ENCODE measurements at places on chromosomes 3 and 15.

DNA sequence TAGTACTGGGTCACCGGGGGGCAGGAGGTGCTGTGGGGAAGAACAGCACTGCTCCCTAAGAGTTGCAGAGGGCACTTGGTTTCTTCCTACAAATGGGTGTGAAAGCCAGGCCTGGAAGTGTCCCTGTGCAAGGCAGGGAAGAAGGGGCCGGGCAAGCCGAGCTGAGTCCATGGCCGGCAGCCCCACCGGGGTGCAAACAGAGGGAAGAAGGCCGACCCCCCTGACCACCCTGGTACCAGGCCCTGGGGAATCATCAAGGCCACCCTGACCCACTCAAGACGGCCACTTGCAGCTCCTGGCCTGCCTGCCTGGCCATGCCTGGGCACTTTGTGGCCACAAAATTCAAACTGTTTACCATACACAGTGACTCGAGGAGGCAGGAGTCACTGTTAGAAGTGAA lies 8.7 kb upstream of the DNAJB8 start:
- DNase-seq, result no peak

- DNase-seq, result no peak
These were observed 91.1 kb upstream of the MRPS22 start for GRCh38 chr3:139252719-139253118.

DNA sequence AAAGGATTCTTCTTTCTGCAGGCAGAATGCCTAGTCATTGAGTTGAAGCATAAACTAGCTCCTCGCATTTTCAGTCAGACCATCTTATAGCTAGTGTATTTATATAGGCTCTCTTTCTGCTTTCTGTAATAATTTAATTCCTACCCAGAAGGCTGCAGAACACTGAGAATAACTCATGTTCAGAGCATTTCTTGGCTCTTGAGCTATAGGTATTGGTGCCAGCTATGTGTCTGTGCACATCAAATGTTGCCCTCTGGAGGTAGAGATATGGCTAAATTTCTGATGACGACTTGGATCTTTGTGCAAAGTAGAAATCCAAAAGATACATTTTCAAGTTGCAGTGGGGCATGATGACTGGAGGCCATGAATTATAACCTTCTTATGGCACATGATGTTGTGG lies 336.2 kb upstream of the TPM1 start:
- no peak for DNase-seq

DNA sequence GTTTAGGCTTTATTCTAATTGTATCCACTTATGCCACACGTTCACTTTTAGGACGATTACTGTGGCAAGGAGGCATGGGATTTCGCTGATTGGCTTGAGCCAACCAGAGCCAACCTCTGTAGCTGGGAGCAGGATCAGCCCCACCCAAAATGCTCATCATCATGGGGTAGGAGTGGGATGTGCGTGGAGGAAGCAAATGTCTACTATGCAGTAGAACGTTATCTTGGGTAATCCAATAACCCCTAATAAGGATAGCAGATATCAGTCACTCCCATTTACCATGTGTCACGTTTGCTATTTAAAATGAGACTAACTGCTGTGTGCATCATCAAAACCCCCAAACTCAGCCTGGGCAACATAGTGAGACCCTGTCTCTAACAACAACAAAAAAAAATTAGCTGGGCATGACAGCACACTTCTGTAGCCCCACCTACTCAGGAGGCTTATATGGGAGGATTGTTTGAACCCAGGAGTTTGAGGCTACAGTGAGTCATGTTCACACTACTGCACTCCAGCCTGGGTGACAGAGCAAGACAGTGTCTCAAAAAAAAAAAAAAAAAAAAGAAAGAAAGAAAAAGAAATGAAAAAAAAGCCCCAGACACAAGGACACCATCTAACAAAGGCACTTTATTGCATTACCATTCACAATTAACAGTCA lies 17.8 kb upstream of the ITGB5 start:
- DNase-seq, result no peak

GRCh38 chr15:68594533-68595259 lies 15.9 kb downstream of the CORO2B start:
- no peak for DNase-seq

DNA sequence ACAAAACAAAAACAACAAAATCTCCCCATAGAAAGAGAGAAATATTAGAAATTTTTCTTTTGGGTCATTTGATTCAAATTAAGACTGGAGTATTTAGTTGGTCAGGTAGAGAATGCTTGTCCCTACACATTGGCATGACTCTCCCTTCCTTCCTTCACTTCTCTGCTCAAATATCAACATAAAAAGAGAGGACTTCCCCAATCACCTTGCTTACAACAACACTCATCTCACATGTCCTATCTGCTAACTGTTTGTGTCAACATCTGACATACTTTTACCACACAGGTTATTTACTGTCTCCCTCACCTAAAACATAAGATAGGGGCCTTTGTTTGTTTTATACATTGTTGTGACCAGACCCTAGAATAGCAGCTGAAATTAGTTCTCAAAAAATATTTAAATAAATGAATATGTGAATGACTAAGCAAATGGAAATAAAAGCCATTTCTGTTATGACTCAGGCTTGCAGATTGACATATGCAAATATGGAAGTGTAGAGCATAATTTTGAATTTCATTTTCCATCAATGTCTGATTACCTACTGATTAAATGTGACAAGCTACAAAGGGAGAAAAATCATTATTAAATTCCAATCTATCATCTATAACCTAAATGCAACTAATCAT lies 304.8 kb downstream of the CTNNB1 start:
- no peak for DNase-seq

- DNase-seq, result no peak
These were observed 9.1 kb downstream of the VPS8 start for GRCh38 chr3:184821034-184821433.

DNA sequence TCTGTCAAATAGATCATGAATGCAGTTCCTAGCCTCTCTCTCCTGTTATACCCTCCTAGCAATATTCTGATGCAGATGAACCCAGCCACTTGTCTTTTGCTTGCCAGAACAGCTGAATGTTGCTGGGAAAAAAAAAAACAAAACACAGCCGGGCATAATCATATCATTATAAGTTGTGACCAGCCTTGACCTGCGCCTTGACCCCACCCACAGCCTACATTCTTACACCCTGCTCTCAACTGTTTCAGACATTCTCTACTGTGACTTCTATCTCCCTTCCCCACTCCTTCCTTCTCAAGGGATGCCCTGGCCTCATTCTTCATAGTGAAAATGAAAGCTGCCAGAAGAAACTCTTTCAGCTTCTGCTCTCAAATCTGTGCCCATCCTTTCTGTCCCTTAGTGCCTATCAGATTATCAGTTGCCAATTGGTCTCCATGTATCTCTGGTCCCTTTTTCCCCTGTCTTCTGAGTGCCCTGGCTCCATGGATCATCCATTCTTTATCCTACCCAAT lies 389.1 kb upstream of the TPRG1 start:
- no peak for DNase-seq

DNA sequence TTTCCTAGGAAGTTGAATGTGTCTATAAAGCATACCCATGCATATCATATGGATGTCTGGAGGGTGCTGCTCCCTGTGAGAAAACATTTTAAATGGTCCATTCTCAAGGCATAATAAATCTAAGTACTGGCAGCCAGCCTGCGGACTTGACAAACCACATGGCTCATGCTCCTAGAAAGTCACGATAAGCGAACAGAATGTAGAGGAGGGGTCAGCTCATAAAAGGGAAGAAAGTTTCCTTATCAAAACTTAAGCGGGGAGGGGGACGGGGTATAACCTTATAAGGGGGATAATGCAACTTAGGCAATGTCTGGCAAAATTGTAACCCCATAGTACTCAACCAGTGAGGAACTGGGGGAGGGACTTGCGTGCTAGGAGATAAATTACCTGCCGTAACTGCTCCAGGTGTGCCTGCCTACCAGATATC lies 159.8 kb upstream of the LMCD1 start:
- no peak for DNase-seq

- no peak for DNase-seq
These were observed 1093.6 kb upstream of the ALCAM start for GRCh38 chr3:104273046-104273649.

DNA sequence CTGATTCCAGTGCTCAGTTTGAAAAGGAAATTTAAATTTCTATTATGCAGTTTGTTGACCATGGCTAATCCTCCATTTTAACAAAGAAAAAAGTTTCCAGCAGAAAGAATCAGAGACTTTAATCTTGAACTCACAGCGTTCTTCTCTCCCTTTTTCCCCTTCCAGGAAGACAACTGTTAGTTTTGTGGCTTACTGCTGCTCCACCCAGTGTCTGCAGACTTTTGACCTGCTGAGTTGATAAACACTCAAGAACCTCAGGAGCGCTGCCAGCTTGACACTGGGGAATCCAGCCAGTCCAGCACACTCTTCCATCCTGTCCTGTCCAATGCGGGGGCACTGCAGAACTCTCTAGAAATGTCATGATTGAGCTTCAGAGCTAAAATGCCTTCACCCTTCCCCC lies 134.6 kb downstream of the LRRC28 start:
- DNase-seq, result no peak

DNA sequence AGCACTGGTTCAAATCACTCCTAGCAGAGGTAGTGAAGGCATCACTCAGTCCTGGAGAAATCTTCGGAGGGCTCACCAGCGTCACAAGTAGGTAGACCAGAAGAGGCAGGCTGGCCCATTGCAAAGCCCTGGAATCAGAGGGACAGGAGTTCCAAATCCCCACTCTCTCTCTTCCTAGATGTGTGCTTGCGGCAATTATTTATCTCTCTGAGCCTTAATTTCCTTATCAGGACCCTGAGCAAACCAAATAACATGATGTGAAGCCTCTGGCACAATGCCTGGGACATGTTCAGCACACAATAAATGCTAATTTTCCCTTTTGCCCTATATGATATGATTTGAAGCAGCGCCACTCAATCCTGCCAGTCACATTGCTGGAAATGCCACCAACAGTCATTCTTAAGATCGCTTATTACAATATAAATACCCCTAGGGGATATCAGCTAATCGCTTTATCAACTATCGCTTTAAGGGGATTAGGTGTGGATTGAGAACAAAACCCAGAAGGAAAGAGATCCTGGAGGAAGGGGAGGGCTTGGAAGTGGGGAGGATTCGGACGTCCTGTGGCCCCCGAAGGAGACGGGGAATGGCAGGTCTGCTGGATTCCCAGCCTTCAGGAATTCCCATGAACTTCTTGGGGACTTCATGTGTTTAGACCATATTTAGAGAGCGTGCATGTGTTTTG lies 59.5 kb upstream of the TSEN2 start:
- no peak for DNase-seq

GRCh38 chr15:63539521-63539920 lies 35.1 kb downstream of the USP3 start:
- DNase-seq, result no peak

GRCh38 chr3:291028-291427 lies 94.5 kb downstream of the CHL1 start:
- DNase-seq, result no peak

DNA sequence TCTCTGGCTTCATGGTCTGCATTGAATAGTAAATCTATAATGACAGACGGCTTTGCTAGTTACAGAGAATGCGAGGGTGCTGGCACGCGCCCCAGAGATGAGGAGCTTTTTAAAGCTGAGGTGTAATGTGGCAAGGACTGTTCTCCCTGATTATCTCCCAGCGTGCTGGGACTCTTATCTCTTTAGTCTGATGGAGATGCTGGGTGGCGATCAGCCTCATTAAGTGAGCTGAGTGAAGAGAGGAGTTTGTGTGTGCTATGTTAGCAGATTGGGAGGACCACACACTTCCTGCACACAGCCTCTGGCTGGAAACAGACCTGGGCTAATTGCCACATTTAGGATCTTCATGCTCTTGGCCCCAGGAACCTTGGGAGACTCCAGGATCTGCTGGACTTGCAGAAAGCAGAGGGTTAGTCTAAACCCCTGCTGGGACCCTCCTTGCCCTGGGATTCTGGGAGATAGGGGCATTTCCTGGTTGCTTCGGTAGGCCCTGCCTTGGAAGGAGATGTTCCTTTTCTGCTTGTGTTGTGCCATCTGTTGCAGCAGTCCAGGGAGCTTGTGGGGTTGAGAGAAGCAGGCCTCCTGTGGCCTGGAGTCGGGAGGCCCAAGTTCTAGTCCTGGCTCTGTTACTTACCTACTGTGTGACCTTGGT lies 15.0 kb downstream of the PDIA5 start:
- no peak for DNase-seq

- DNase-seq, result no peak
These were observed 61.8 kb downstream of the GAP43 start for GRCh38 chr3:115685097-115685496.

DNA sequence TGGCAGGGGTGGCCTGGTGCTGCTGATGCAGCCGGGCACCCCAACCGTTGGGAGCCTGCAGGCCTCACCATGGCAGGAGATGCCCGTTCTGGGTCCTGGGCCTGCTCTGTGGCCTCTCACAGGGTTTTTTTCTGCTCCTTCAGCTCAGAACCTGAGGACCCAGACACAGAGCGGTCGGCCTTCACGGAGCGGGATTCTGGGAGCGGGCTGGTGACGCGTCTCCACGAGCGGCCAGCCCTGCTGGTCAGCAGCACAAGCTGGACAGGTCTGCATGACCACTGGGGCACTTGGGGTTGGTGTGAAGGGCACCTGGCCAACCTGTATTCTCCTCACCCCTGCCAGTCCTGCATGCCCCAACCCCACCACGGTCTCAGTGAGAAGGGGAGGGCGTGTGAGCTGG lies 10.3 kb downstream of the ALG1L2 start:
- no peak for DNase-seq

- no peak for DNase-seq
These were observed 20.2 kb downstream of the NBEAL2 start for GRCh38 chr3:46999516-47000197.

DNA sequence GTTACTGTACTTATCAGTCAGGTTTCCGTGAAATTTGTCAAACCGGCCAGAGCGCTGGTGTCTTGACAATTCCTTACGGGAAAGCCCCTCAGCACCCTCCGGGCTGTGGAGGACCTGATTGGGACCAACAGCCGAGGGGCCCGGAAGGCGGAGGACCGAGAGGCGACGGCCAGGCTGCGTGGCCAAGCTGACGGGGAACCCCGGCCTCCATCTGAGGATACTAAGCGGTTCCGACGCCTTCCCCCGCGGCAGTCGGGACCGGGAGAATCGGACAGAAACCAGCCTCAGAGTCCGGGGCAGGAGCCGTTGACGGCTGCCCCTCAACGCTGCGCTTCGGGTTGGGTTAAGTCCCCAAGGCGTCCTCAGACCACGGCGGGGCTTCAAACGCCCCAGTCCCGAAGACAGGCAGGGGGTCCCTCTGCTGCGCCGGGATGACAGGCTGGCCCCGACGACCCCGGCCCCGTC lies 499 bp downstream of the ALDH1A2 start:
- no peak for DNase-seq

DNA sequence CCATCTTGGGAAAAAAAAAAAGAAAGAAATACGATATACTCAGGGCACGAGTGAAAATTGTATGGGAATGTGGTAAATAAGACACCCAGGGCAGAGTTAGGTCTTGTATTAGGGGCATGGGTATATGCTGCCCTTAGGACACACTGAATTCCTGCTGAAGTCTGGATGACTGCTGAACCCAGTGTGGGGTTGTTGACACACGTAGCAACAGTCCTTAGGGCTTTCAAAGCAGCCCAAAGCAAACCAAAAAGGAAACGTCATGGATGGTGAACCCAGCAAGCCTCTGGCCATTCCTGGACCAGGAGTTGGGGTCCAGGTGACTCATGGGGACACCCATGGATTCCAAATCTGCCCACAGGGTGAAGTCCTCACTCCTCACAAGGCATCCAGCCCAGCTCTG lies 27.1 kb upstream of the SEMA3F start:
- no peak for DNase-seq

Data from hypothalamus (tissue), 51 donors.